RPMI7951 (cell line): ENCODE measurements at places on chromosomes 6 and 20. TPM values are rescaled to one million over a fixed set of nuclear protein-coding genes. Genes with fewer than 3 reads are reported as not detected.

- no peak for DNase-seq
These were observed 71.2 kb downstream of the ABHD12 start for GRCh38 chr20:25319241-25320034.

- DNase-seq: peak; percentile 14
These were observed 151.7 kb downstream of the DST start for GRCh38 chr6:56490993-56491392.

- DNase-seq: no peak
These were observed 163.2 kb upstream of the RNF217 start for GRCh38 chr6:124798942-124799496.

- DNase-seq: no peak
These were observed 4.0 kb upstream of the TLDC2 start for GRCh38 chr20:36871640-36872570.

DNA sequence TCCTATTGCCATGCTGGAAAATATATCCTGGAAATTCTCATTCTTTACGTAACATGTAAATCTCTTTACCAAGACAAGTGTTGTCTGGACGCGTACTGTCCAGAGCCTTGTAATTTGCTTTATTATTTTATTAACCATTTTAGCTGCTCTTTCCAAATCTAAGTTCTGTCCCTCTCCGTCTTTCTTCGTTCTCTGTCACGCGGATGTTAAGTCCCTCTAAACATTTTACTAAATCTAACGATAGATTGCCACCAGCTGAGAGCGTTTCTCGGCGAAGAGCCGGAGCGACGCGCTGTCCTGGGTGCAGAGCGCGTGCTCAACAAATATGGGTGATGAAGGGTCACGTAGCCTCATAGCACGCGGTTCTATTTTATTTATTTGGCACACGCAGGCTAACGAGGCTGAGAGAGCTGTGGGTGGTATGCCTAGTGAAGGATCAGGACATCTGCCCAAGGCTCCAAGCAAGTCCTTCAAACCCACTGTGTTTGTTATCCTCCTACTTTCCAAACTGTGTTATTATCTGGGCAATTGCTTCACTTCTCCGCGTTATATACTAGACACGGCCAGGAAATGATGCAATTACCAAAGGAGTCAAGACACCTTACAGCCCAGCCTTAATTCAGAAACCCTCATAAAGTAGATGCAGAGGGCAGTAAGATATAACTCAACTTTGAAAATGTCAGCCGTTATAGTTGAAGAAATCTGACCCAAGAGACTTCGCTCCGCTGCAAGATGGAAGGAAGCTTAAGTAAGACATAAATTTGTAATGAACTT lies 10.0 kb upstream of the NCOA7 start:
- peak; percentile 76 for DNase-seq

The SLPI gene
- not detected in 2 replicates for total RNA-seq

- no peak for DNase-seq
These were observed 30.4 kb downstream of the C6orf89 start for GRCh38 chr6:36916126-36916525.

GRCh38 chr20:46243707-46244628 lies 64.3 kb downstream of the CDH22 start:
- no peak for DNase-seq

DNA sequence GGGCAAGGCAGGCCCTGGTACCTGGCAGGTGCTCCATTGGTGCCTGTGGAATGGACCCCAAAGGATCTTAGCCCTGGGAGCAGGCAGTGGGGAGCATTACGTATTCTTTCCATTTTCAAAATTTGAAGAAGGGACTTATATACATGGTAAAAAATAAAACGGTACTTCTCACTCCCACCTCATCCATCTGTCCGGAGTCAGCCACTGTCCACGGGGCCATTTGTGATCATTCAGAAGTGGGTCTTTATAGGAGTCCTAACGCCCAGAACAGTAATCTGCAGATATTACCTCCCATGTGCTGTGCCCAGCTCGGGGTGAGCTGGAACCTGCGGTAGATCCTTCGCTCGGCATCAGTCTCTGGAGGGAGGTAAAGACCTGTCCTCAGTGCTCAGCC lies 110.4 kb downstream of the SYCP2 start:
- no peak for DNase-seq

The GINS1 gene
- total RNA-seq: 31.0 and 42.7 TPM in 2 replicates
